ENCODE measurements at places on chromosomes 4 and X.
A peak's percentile ranks its signal among the peaks of the same experiment; 100 is the strongest.

DNA sequence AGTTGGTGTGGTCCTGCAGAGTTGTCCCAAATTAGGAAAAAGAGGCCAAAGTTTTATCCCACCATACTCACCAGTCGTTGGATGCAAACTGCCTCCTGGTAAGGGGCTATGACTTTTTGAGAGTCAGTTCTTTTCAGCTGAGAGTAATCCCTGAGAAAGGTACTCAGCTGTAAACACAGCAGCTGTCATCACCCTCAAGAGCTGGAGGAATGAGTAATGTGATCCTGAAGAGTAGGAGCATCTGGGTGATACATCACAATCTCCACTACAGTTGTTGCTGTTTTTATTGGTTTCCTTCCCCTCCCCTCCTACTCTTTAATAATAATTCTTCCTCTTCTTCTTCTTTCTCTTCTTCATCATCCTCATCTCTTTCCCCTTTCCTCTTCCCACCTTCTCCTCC is 5.7 kb downstream of the MAGEE1 start:
- DNase-seq: no peak

DNA sequence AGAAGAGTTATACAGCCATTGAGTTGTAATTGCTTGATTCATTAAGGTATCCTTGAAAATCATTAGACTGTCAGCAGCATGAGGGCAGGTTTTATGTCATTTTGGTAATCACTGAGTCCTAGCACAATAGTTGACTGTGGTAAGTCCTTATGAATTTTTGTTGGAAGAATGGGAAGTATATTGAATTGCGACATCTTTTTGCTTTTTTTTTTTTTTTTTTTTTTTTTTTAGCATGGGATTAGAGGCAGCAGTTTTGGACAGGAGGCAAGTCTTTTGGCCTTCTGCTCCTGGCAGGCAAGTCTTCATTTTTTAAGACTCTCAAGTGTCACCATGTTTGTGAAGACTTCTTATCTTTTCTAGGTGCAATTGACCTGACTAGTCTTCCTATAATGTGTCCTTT is 29.7 kb downstream of the PRRG1 start:
- DNase-seq: no peak

GRCh38 chr4:124334119-124334518 is 378.4 kb downstream of the ANKRD50 start:
- no peak for DNase-seq

- no peak for DNase-seq
These were observed 95.0 kb downstream of the ARX start for GRCh38 chrX:24920769-24921168.

- no peak for DNase-seq
These were observed 33.2 kb upstream of the MID1IP1 start for GRCh38 chrX:38768079-38768478.

DNA sequence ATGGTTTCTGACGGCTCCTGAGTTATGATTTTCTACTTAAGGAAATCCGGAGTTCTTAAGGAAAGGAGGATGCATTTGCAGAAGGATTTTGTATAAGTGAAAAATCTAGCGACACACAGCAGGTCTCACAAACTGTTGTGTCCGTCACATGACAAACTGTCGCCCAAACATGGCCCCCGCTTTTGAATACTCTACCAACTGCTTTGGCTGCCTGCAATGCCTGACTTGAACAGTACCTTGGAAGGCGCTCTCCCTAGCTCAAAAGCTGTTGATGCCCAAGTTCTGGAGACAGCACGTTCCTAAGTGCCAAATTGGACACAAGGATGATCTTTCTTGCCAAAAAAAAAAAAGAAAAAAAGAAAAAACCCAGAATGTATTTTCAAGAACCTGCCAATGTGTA is 103.2 kb downstream of the ENPP6 start:
- no peak for DNase-seq

GRCh38 chrX:138930583-138930945 is 219.0 kb upstream of the FGF13 start:
- no peak for DNase-seq

DNA sequence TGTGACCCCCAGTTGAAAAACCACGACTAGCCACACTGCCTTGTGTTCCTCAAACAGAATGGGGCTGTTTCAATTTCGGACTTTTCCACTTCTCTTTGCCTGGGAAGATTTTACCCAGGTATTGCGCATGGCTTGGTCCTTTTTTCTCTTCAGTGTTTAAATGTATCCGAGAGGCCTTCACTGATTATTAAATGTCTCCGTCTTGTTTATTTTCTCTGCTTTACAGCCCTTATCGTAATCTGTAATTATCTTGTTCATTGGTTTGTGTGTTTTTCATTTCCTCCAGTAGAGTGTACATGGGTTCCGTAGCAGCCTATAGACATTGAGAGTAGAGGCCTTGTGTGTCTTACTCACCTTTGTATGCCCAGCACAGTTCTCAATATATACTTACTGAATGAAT is 2.4 kb downstream of the MOSPD2 start:
- DNase-seq: no peak

DNA sequence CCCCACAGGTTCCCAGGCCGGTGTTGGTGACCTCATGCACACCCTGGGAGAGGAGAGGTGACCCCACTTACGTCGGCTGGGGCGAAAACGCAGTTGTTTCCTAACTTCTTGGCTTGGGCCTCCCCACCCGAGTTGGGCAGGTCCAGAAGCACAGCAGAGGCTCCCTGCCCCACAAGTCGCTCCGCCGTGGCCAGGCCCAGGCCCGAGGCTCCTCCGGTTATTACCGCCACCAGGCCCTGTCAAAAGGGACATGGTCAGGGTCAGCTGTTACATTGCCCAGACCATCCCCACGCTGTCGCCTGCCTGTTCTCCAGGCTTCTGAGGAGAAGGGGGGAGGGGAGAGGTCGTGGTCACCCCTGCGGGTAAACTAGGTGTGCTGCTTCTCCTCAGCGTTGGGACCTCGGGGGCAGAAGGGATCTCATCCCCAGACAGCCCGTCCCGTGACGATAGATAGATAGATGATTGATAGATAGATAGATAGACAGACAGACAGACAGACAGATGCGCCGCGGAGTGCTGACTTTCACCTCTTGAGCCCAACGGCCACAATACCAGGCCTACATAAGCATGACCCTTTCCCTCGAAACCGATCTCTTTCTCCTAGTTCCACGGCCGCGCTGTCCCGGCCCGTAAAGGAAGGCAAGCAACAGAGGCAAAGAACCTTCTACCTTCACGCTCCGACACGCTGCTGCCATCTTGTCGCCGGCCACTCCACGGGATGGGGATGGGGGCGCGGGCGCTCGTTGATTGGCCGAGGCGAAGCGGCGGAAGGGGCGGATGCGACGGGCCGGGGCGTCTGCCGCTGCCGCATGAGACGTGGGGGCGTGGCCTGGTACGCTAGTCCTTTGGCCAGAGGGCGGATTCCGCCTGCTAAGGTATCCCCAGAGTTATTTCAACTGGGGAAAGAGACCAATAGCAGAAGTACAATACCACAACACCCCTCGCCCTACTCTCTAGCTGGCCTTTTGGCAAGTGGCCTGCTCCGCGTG is at the start of gene HSD17B10:
Gene HSD17B10 (minus strand): TSS at position 720 of the 989 bp plus-strand sequence. CDS start 25 bp downstream, at position 695.
- DNase-seq: peak; percentile 82

GRCh38 chrX:39982948-39983347 is 114.8 kb downstream of the BCOR start:
- DNase-seq: no peak

- no peak for DNase-seq
These were observed 39.3 kb downstream of the GATB start for GRCh38 chr4:151721466-151721865.

DNA sequence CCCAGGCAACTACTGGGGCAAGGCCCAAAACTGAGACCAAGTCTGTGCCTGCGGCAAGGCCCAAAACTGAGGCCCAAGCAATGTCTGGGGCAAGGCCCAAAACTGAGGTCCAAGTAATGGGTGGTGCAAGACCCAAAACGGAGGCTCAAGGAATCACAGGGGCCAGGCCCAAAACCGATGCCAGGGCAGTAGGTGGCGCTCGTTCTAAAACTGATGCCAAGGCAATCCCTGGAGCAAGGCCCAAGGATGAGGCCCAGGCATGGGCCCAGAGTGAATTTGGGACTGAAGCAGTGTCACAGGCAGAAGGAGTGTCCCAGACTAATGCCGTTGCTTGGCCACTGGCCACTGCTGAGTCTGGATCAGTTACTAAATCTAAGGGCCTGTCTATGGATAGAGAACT is 2.7 kb downstream of the GPRASP2 start:
- DNase-seq: no peak

- DNase-seq: no peak
These were observed 176.9 kb downstream of the SLIT2 start for GRCh38 chr4:20428436-20429160.

GRCh38 chr4:94240384-94240783 is 32.7 kb downstream of the SMARCAD1 start:
- no peak for DNase-seq

GRCh38 chr4:64870558-64870957 is 461.3 kb upstream of the TECRL start:
- DNase-seq: no peak

GRCh38 chr4:1410491-1411325 is 4.5 kb upstream of the NKX1-1 start:
- peak; percentile 4 for DNase-seq

- no peak for DNase-seq
These were observed 77.3 kb upstream of the IL2 start for GRCh38 chr4:122533841-122534240.

GRCh38 chr4:168598191-168598590 is 101.3 kb downstream of the PALLD start:
- DNase-seq: no peak

DNA sequence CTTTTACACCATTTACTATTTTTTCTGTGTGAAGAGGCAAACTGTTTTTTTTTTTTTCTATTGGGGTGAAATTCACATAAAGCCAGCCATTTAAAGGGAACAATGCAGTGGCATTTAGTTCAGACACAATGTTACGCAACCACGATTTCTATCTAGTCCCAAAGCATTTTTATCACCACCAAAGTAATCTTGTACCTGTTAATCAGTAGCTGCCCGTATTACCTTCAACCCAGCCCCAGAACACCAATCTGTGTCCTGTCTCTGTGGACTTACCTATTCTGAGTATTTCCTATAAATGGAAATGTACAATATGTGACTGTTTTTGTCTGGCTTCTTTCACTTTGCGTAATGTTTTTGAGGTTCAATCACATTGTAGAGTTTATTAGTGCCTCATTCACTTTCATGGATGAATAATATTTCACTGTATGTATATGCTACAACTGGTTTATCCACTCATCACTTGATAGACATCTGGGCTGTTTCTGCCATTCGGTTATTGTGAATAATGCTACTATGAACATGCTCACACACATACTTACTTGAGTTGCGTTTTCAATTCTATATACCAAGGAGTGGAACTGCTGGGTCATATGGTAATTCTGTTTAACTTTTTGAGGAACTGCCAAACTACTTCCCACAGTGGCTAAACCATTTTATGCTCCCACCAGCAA is 116.2 kb downstream of the CDS1 start:
- no peak for DNase-seq

- no peak for DNase-seq
These were observed 53.8 kb downstream of the SYNPO2 start for GRCh38 chr4:118942465-118942864.

GRCh38 chr4:34767407-34767806 is 1476.9 kb downstream of the ARAP2 start:
- DNase-seq: no peak

- DNase-seq: no peak
These were observed 1274.7 kb downstream of the ADGRL3 start for GRCh38 chr4:62474802-62475201.
